Activated CD8-positive, alpha-beta memory T cell treated with anti-CD3 and anti-CD28 coated beads for 48 hours (primary cell): ENCODE measurements at places on chromosomes 11 and 22.

- peak; percentile 70 for DNase-seq
Measured at GRCh38 chr11:68297812-68298658, 14.4 kb upstream of the LRP5 start.

GRCh38 chr22:29456211-29456671 lies 17.9 kb downstream of the RFPL1 start:
- DNase-seq = no peak

DNA sequence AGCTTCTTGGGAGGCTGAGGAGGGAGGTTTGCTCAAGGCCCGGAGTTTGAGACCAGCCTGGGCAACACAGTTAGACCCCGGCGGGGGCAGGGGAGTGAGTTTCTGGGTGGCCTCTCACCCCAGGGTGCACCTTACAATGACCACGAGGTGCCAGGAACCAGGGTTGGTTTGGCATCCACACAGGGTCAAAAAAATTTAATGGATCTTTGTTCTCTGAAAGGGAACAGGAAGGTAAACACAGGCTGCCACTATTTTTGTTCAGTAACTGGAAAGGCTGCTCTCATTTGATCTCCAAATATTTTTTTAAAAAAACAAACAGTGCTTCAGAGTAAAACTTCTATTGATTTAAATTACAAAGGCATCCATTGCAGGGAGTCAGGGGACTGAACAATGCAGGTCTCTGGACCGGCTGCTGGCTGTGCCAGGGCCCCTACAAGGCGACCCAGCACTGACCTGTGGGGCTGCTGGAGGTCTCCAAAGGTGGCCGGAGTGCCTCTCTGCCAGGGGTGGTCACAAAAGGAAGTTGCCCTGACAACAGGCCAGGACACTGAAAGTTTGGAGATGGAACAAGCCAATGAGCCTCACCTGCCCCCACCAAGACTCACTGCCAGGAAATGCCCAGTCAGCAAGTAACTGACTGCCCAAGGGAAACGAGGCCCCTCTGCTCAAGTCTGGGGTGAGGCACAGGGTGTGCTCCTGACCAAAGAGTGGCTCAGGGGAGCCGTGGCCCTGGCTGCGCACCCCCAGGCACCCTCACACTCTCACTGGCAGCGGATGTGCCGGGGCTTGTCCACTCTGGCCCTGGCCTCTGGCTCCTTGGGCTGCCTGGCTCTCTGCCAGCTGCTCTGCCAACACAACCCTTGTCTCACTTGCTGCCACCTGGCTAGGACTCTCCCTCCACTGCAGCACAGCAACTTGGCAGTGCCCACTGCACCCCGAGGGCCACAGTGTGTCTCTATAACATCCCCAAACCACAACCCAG lies 51.8 kb downstream of the ARFGAP3 start:
- no peak for DNase-seq

DNA sequence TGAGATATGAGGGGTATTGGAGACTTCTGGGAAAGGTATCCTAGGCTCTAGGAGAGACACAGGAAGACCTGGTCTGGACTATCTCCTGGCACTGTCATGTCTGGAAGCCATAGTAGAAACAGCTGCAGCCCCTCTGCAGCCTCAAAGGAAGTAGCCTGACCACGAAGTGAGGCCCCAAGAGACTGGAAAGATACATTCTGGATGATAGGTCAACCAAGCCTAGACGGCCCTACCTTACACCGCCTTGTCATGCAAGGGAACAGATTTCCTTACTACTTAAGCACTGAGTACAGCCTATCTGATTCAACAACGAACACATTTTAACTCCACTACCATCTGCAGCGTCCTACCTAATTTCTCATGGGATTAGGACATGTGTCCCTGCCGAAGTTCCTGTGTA lies 31.1 kb downstream of the UQCR10 start:
- DNase-seq = no peak

GRCh38 chr22:24730864-24731263 lies 43.7 kb downstream of the PIWIL3 start:
- DNase-seq = no peak

DNA sequence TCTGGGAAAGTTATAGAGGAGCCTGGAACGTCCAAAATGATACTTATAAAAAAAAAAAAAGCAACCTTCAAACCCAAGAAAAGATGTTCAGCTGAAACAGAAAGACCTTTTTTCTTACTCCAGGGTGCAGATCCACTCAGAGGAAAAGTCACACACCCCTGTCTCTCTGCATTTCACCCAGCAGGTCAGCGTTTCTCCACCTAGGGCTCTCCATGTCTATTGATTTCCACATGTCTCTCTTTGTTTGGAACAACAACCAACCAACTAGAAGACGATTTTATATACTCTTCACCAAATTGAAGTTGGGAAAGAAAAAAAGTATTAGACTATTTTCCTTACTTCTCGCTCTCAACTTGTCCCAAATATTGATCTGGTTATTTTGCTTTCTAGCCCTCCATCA lies 42.2 kb upstream of the BLID start:
- no peak for DNase-seq

- no peak for DNase-seq
Measured at GRCh38 chr11:120914601-120915000, 109.3 kb upstream of the TBCEL start.

GRCh38 chr11:29280452-29280851 lies 736.4 kb downstream of the KCNA4 start:
- no peak for DNase-seq
